ENCODE measurements at places on chromosomes 11 and 22.

GRCh38 chr11:33543823-33544222 is 156.8 kb downstream of the C11orf91 start:
- no peak for DNase-seq

DNA sequence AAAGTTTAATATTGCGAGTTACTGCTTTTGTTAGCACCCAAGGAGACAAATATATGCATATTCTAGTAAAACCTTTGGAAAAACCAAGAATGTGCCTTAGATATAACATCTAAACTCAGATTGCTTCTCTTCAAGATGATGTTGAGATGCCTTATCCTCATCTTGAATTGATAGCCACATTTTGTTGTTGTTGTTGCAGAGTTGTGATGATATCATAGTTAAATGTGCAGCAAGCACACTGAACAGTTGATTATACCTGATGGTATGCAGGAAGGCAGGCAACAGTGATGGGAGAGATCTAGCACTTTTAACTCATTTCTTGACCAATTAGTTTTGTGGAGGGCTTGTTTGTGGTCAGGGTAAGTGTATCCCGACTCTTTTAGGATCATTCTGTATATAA is 48.0 kb downstream of the KDM2A start:
- DNase-seq = no peak

DNA sequence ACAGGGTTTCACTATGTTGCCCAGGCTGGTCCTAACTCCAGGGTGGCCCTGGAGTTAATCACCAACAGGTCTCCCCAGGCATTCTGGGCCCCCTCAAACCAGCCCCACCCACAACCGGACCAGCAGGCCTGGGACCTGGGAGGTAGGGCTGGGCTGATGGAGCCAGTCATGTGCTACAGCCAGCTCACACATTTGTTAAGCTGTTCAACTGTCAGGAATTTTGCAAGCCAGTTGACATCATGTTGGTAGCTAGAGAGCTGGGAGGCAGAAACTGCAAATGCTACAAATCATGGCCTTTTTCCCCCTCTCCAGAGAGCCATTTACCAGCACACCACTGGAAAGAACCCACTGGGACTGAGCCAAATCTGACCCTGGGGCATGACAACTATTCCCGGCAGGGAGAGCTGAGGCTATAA is 6.8 kb downstream of the ARHGAP1 start:
- no peak for DNase-seq

- no peak for DNase-seq
Observed at GRCh38 chr11:82176945-82177344, 556.7 kb downstream of the FAM181B start.

DNA sequence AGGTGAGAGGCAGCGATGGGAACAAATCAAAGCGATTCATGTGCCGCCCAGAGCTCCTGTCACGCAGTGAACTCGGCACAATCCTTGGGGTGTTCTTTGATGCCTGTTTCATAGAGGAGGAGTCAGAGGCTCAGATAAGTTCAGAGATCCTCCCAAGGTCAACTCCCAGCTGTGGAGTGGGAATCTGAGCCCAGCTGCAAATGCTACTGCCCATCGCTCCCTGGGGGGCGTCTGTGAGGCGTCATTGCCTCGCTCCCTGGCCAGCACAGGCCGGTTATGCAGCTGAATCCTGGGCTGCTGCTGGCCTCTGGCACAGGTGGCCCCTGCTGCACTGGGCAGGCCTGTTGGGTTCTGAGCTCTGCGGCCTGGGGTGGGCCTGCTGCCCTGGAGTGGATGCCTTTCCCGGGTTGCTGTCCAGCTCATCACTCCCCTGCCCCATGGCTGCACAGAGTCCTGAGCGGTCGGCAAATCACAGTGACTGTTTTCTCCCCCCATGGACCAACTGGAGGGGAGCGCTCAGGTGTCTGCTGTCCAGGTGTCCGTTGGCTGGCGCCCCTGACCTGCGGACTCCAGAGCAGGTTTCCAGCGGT is 36.3 kb upstream of the SHISAL1 start:
- DNase-seq = no peak

GRCh38 chr22:31646186-31647019 is 15.6 kb downstream of the PISD start:
- DNase-seq = peak; percentile 44

GRCh38 chr11:80613655-80614054 is 1172.8 kb upstream of the TENM4 start:
- DNase-seq = no peak

GRCh38 chr11:106988151-106989077 is 29.9 kb downstream of the GUCY1A2 start:
- DNase-seq = no peak

DNA sequence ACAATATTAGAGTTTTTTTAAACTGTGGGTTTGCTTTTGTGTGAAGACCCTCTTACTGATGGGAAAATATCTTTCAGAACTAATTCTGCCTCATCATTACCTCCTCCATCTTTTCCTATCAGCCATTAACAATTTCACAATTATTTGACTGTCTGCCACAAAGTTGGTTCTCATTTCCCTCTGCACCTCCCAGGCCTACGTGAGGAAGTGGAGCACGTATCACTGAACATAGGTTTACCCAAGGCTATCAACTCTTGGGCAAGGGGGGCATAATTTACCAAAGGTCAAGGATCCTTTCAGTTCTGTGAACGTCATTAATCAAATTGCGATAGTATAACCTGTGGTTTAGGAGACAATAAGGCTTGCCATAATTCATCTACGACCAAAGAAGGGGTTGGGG is 60.0 kb downstream of the LIF start:
- DNase-seq = no peak

GRCh38 chr11:120869516-120870011 is 154.3 kb upstream of the TBCEL start:
- DNase-seq = no peak

GRCh38 chr11:65067446-65067845 is 9.1 kb upstream of the NAALADL1 start:
- no peak for DNase-seq

- DNase-seq = no peak
Observed at GRCh38 chr11:68457898-68458249, 2.7 kb upstream of the PPP6R3 start.

- DNase-seq = no peak
Observed at GRCh38 chr11:45537614-45538013, 127.8 kb downstream of the CHST1 start.

- DNase-seq = no peak
Observed at GRCh38 chr22:49915610-49916009, 2.6 kb downstream of the ALG12 start.

- DNase-seq = peak; percentile 44
Observed at GRCh38 chr11:73288873-73289707, 17.0 kb downstream of the P2RY6 start.

DNA sequence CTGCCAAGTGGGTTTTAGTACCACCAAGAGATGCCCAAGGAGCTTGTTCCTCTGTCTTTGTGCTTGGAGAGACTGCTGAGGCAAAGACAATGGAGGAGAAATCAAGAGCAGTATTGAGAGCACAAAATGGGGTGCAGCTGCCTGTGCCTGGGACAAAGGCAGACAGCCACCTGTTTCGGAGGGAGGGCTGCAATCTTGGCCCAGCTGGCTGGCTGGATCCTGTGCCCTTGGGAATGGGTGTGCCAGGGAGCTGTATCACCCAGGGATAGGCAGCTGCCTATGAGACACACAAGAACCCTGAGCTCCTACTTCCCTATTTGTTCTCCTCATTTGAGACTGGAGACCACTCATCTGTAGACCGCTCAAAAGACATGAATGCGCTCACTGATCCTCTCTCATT is 23.3 kb upstream of the CHRM4 start:
- no peak for DNase-seq

DNA sequence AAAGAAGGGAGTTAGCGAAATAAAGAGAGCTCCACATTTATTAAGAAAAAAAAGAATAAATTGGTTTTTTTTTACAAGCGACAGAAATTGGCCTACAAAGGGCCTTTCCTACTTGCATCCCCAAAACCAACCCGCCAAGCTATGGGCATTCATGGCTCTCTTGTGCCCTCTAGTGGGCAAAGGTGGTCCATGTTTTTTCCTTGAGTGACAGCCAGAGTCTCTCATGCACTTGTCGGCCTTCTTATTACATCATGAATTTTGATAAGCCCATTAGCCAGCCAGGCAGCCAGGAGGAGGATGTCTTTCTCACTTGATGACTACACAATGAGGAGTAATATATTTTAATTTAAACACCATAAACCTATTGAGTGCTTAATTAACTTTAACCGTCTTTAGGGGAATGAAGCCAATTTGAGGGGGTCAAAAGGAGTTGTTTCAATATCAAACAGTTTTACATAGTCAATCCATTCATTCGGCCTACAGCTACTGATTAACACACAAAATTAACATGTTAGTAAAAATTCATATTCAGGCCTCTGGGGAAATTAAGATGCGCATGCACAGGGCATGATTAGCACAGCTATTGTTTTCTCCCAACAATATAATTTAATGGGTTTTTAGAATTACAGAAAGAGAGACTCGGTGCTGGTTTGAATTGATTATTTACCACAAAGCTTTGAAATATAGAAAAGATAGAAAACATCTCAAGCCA is 85.5 kb downstream of the RCN1 start:
- peak; percentile 84 for DNase-seq

DNA sequence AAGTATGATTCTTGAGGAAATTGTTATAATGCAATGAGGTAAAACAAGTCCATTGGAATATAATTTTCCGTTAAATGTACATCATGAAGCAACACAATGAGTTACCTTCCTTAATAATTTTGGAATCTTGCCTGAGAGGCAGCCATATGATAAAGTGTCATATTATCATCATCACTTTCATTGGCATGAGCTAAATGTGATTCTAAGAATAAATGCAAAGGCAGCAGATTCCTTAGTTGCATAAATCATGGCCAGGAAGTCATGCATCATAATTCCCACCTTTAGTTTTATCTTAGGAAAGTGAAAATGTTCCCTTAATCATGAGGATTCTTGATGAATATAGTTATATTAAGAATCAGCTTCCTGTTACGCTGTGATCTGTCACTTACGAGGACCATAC is 14.2 kb upstream of the MMP1 start:
- no peak for DNase-seq

DNA sequence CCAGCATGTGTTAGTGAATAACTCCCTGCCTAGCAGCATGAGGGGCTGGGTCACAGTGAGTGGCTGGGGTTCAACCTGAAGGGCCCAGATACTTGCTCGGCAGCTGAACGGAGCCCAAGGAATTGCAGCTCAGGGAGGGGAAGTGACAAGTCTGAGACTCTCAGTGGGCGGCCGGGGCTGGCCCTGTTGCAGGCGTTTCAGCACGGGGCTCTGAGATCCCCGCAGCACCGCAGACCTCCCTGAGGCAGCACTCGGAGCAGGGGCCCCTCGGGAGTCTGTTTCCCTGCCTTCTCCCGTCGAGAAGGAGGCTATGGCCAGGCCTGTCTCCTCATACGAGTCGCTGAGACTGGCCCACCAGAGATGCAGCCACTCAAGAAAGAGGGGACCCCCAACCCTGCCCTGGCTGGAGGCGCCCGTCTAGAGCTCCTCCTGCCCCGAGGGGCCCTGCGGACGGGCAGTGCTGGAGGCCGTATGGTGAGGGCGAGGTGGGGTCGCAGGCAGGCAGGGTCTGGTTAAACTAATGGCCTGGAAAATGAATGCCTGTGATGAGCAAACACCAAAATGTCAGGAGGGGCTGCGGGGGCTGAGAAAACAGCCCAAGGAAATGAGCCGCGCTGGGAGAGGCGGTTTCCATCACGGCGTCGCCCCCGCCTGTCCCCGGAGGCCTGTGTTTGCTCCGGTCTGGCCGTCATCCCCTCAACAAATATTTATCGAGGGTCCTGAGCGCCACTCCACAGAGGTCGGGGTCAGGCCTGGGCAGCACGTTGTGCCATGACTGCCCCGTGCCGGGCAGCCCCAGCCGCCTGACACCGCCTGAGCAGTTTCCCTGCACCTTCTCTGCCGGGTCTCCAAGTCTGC is 9.3 kb downstream of the TSSC4 start:
- no peak for DNase-seq

DNA sequence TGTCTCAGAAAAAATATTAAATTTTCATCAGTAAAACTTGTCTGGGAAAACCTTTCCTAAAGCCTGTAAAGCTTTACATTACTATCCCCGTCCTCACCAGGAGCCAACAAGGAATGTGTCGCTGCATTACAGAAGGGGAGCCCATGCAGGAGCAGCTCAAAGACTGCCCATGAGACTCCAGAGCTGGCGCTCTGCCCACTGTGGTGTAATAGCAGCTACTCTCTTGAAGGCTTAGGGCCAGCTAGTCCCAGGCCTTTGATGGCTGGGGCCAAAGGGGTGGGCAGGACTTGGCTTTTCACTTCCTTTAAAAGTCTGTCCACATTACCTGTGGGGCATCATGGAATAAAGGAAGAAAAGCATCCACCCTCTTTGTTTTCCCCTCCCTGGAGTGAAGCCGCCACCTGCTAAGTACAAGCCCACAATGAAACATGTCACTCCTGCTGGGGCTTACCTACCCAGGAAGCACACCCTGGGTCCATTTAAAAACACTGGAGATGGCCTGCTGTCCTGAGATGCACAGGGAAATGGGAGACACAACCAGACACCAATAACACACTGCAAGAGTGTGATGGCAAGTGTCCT is 150.7 kb downstream of the ADAMTS15 start:
- DNase-seq = no peak

DNA sequence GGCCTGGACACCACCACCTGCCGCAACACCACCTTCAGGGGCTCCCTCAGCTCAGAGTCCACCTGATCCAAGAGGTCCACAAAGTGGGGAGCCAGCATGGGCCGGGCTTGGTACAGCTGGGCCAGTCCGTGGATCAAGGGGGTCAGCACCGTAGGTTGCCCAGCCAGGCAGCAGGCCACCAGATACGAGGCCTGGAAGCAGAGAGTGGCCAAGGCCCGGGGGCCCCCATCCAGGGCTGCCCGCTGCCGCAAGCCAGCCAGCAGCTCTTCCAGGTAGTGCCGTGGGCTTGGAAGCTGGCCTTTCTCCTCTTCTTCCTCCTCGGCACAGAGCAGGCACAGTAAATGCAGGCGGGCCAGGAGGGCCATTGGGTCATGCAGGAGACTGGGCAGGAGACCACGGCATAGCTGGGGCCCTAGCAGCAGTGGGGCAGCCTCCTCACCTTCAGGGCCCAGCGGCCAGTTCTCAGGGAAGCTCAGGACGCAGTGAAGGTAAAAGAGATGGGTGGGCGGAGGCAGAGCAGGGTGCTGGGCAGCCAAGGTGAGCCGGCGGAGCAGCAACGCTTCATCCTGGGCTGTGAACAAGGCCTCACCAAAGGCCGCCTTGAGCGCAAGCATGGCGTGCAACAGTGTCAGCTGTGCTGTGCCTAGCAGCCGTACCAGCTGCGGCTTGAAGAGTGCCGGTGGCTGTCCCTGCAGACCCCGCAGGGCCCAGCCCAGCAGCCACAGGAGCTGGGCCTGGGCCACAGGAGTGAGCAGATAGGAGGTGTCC is 1.7 kb downstream of the AP5B1 start:
- DNase-seq = no peak

DNA sequence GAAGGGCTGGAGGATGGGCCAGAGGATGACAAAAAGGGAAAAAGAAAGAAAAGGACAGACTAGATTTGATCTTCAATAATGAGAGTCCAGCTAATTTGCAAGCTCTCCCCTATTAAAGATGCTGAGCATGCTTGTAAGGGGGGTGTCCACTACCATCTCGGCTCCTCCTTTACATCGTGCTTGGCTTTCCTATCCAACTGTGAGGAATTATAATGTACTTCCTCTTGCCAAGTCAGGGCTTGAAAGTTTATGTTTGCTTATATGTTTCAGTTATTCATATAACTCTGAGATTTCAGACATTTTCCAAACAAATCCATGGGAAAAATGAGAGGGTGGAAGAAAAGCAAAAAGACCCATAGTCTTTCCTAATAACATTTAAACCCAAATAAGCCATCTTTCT is 387.1 kb downstream of the METTL15 start:
- DNase-seq = no peak

GRCh38 chr22:50473855-50474671 is 772 bp downstream of the SBF1 start:
- DNase-seq = peak; percentile 33
